ENCODE measurements at places on chromosomes 5 and 9.

GRCh38 chr5:108729242-108729615 is 18.5 kb upstream of the FER start:
- DNase-seq: no peak

DNA sequence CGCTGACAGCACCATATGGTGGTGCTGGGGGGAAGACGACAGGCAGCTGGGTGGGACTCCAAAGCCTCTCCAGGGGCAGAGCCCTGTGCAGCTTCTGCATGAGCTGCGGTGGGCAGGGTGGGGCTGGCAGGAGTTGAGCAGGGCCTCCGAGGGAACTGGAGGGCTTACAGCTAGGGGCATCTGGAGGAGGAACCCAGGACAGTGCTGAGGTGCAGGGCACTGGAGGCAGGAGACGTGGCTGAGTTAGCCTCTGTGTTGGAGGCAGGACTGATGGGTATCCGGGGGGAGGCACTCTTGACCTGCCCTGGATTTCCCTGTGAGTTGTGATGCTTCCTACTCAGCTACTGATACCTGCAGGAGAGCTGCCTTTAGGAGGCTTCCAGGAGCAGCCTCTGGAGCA is 45.0 kb downstream of the TENT4A start:
- no peak for DNase-seq

DNA sequence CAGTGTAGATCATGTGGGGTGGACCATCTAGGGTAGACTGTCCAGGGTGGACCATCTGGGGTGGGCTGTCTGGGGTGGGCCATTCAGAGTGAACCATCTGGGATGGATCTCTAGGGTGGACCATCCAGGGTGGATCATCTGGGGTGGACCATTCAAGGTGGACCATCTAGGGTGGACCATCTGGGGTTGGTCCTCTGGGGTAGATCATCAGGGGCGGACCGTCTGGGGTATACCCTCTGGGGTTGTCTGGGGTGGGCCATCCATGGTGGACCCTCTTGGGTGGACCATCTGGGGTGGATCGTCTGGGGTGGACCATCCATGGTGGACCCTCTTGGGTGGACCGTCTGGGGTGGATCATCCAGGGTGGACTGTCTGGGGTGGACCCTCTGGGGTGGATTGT is 64.3 kb downstream of the KCNT1 start:
- no peak for DNase-seq

DNA sequence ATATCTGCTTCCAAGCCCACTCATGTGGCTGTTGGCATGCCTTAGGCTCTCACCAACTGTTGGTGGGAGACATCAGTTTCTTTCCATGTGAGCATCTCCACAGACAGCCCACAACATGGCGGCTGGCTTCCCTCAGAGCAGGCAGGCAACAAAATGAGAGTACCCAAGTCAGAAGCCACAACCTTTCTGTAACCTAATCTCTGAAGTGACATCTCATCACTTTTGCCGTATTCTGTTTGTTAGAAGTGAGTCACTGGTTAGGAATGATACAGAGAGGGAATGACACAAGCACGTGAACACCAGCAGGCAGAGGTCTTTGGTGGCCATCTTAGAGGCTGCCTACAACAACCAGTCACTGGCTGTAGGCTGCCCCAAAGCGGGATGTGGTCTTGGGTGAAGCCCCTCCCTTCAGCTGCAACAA is 88.6 kb upstream of the RASGRF2 start:
- no peak for DNase-seq

- no peak for DNase-seq
These were observed 172.3 kb upstream of the TBCA start for GRCh38 chr5:77948476-77948875.

DNA sequence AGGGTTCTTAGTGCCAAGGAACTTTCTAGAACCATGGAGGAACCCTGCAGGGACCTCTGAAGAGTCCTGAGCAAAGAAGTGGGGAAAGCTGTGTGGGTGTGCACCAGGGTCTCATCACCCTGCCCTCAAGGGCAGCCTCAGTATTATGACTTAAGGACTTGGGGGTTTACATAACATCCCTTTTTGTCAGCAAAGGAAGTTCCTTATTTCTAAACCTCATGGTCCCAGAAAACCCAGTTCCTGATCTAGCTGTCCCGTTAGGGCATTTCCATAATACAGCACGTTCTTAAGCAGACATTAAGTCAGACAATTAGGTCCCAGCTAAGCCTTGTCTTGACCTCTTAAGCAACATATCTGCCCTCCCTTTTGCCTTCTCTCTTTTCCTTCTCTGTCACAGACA is 57.3 kb downstream of the DAPK1 start:
- DNase-seq: no peak

GRCh38 chr5:150176745-150177477 is 10.3 kb downstream of the CDX1 start:
- no peak for DNase-seq

DNA sequence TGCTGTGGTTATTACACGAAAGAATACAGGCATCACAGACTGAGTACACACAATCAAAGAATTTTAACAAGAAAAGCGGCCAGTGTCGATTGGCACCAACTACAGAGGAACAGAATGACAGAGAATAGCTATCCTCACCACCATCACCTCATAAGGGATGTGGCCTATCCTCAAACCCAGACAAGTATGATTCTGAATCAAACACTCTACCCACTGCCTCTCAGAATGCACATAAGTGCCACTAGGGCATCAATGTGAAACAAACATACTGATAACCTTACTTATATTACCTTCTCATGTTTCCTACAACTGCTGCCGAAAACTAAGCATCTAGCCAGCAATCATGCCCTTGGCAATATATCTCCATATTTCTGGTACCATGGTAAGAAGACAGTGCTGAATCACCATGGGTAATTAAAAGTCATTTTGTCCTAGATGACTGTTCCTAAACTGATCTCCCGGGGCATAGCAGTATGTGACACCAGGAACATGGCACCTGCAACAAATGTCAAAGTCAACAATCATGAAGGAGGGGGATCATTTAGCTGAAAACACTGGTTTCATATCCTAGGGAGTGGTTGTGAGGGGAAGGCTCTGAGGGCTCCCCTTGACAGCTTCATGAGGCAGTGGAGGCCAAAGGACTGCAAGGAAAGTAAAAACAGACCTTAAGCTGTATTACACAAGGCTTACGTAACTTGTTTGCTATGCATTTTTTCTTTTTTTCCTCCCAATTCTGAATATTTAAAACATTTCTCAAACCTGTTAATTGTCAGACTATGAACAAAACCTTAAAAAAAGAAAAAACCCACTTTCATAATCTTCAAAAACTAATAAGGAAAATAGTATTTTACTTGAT is 88.3 kb downstream of the LHFPL2 start:
- DNase-seq: no peak

GRCh38 chr5:155189981-155190380 is 176.4 kb downstream of the KIF4B start:
- no peak for DNase-seq

DNA sequence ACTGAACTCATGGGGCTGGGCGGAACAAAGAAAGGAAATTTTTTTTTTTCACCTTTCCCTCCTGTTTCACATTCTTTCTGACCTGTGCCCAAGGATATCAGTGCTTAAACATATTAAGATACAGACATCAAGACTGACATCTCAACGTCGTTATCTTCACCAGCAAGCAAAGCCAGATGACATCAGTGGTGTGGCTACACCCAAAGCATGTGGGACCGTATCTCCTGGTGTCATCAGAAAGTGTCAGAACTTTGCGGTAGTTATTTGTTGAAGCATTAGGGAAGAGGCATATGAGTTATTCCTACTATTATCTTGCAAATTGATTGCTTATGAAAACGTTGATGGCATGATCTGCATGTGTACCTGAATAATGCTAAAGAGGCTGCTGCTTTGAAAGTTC is 487.4 kb downstream of the TLE4 start:
- DNase-seq: no peak

DNA sequence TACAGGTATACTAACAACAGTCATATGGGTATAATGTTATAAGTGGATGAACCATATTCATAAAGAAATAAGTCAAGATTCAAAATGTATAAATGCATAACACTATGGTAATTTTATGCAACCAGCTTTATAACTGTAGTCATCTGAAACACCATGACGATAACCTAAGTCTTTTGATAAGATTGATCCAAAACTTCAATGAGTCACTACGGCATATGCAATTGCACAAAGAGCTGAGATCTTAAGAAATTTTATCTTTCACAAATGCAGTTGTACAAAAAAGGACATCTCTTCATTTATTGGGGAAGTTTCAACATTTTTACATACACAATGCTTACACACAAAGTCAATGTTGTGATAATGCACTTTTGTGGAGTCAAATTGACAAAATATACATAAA is 20.3 kb downstream of the FAM81B start:
- no peak for DNase-seq
